Omental fat pad (tissue), 4 donors: ENCODE measurements at places on chromosomes 12 and 14.
A peak's percentile ranks its signal among the peaks of the same experiment; 100 is the strongest.

DNA sequence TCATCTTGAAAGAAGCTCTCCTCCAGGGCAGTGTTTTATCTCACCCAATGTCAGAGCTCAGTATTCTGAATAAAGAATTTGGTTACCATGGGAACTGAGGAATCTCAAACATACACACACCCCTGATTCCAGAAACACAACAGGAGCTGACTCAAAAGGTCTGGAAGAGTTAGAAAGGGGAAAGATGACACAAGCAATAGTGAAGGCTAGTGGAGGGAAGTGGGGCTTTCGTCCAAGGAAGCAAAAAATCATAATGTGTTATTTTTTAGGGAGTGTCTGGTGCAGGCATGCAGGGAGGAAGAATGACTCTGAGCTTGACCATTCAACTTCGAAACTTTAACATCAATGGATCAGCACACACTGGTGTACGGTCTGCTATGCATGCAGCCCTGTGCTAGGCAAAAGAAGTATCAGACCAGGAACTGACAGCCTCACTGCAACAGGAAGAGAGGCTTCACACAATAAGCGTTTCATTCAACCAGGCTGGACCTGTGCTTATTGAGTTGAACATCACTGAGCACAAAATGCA lies 20.3 kb downstream of the HEBP1 start:
- DNase-seq = no peak

DNA sequence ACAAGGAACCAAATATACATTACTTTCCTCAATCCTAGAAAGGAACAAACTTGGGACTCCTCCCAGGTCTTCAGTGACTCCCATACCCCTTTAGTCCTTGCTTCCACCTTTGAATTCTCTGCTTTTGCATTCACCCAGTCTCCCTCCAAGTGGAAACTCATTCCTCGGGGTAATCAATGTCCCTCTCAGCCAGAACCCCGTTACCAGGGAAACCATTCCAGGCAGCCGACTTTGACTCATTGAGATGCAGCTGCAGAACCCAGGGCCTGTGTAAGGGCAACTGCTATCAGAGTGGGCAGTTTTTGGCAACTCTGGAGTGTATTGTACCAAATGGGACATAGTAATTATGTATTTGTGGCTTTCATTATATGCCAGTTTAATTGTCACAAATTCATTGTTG lies 186.2 kb downstream of the NRXN3 start:
- DNase-seq = no peak

- DNase-seq = no peak
Observed at GRCh38 chr14:23348297-23348655, 4.4 kb downstream of the SLC22A17 start.

DNA sequence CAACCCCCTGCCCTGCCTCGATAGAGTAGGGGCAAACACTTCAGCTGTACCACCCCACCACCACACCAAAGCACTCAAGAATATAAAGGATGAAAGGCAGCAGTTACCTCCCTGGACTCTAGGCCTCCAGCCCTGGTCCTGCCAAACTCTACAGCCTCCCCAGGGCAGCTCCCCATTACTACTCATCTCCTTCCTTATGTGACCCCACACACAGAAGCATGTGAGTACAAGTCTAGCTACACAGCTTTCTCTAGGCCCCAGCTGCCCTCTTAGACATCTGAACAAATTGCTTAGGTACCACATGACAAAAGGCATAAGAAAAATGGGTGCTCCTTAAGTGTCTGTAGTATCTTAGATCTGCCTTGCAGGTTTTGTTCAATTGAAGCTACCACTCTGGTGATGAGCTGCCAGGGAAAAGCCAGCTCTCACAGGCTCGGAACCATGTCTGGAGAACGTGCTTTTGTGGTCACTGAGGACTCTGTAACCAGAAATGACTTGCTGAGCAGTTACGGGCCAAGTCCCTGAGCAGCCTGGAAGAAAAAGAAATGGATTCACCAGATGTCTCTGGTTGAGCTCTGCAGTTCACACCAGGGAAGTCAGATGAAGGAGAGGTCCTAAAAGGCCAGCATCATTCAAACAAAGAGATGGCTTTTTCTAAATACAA lies 32.8 kb downstream of the FMNL3 start:
- DNase-seq = no peak

- DNase-seq = no peak
Observed at GRCh38 chr14:31057701-31058364, 31.7 kb upstream of the STRN3 start.

DNA sequence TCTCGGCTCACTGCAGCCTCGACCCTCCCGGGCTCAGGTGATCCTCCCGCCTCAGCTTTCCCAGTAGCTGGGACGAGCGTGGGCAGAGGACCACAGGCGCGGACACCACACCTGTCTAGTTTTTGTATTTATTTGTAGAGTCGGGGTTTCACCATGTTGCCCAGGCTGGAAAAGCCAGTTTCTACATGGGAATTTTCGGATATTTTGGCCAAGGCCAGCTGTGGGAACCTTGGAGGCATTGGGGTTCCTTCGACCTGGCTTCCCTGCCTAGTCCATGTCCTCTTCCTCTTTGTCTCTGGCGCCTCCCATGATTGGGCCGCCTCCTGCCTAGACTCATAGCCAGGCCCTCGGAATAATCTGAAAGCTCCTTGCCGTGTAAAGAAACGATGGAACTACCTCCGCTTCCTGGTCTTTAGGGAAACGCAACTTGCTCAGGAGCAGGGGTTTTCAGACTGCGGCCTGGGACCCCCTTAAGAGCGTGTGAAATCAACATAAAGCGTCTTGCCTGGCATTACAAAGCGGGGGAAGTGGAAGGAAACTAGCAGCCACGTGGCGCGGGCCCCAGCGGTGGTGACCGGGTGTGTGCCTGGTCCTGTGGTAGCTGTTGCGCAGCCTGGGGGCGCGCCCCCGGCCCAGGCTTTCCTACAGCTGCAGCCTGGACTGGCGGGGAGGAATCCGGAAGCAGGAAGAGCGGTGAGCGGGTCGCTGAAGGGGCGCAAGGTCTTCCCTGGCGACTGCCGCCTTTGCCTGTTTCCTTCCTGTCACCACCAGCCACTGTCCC lies 1.4 kb upstream of the HSP90AA1 start:
- DNase-seq = no peak

DNA sequence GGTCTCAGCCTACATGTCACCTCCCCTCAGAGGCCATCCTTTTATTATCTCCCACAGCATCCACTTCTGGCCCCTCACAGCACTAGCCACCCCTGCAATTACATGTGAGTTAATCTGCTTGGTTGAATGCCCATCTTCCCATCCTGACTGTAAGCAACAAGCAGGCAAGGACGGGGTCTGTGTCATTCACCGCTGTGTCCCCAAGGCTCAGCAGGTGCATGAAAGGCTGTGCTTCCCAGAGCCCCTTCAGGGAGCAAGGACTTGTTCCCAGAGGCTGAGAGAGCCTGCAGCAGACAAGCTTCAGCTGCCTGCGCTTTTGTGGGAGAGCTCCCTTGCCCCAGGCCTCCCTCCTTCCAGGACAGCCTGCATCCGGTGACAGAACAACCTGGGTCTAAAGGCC lies 172.7 kb upstream of the GSC start:
- DNase-seq = no peak

GRCh38 chr14:72420749-72421474 lies 473.0 kb downstream of the DPF3 start:
- peak; percentile 82 for DNase-seq

- no peak for DNase-seq
Observed at GRCh38 chr12:92029902-92030586, 115.6 kb downstream of the BTG1 start.

DNA sequence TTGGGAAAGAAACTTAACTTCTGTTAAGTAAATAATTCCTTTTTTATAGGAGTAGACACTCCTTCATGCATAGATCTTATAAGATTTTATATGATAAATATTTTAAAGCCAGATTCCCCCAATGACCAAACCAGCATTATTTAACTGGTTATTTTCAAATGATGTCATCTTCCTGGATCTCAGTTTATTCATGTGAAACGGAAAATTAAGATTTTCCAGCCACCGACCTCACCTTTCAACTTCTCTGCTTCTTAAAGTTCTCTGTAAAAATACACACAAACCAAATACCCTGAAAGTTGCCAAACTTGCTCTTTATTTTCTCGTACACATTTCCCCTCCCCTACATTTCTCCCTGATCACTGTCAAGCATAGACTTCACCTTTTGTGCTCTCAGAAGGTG lies 364.2 kb downstream of the GALC start:
- no peak for DNase-seq

DNA sequence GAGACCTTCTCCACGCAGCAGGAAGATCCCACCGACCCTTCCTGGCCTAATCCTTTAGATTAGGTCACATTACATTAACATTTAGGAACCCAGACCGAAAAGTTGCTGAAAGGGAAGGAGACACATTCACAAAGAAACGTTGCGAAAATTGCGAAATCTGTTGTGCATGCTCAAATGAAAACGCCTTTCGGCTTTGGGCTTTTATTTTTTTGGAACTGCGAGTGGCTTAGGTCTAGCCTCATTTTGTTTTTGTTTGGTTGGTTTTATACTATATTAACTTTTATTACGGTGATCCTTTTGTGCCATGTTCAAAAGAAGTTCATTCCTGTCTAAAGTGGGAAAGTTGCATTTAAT lies 1.5 kb downstream of the MYF6 start:
- DNase-seq = no peak

- DNase-seq = no peak
Observed at GRCh38 chr12:3892631-3893030, 19.4 kb upstream of the PARP11 start.

GRCh38 chr12:124915239-124916236 lies 1.1 kb upstream of the UBC start:
- no peak for DNase-seq

- no peak for DNase-seq
Observed at GRCh38 chr14:28758885-28759652, 7.5 kb upstream of the FOXG1 start.

DNA sequence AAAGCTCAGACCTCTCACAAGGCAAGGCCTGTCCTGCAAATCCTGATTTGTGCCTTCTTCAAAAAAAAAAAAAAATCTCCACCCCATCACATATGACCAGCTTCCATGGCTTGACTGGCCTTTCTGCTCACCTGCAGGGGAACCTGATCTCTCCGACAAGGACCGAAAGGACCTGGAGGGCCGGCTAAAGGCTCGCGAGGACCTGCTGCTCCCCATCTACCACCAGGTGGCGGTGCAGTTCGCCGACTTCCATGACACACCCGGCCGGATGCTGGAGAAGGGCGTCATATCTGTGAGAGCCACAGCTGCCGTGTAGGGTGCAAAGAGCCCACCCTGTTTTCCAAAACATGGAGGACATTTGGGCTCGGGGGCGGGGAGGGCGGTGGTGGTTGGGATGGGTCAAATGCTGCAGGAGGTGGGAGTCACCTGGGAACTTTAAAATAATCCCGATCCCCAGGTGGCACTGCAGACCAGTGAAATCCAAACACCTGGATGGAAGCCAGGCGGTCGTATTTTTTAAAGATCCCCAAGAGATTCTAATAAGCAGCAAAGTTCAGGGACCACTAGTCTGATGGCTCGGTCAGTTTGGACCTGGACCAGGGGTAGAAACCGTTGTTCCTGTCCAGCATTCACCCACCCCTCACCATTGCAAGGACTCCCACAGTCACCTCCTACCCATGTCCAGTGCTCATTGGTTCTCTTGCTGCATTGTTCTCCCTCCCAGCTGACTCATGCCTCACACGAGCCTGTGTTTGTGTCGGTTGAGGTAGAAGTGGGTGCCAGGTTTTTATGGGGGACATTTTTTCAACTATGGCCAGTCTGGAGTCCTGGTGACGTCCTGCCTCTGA lies 44.8 kb downstream of the FOXN4 start:
- peak; percentile 42 for DNase-seq

DNA sequence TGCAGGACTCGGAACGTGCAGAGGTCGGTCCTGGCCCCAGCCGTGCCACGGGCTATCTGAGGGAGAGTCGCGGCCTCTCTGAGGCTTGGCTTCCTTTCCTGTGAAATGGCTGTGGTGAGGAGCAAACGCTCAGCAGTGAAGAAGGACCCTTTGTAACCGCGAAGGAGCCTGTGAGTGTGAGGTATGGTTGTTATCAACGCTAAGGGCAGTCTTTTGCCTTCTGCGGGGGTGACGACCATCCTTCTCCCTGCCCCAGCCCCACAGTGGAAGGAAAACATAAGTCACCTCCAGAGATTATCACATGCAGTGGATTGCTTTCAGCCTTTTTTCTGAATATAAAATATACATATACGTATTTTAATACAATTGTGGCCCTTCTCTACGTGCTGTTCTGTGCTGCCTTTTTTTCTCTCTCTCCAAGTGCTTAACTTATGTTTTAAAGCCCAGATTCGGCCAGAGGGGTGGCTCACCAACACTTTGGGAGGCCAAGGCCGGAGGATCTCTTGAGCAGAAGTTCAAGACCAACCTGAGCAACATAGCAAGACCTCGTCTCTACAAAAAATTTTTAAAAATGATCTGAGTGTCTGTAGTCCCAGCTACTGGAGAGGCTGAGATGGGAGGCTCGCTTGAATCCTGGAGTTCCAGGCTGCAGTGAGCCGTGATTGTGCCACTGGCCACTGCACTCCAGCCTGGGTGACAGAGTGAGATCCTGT lies 17.4 kb downstream of the TAMALIN start:
- no peak for DNase-seq

GRCh38 chr12:69932676-69933552 lies 107.9 kb downstream of the MYRFL start:
- DNase-seq = no peak

- DNase-seq = no peak
Observed at GRCh38 chr12:104048811-104049210, 1.2 kb downstream of the GLT8D2 start.

- DNase-seq = no peak
Observed at GRCh38 chr12:57237932-57238853, 8.7 kb downstream of the SHMT2 start.

GRCh38 chr14:58414845-58415244 lies 12.5 kb downstream of the TIMM9 start:
- DNase-seq = no peak

DNA sequence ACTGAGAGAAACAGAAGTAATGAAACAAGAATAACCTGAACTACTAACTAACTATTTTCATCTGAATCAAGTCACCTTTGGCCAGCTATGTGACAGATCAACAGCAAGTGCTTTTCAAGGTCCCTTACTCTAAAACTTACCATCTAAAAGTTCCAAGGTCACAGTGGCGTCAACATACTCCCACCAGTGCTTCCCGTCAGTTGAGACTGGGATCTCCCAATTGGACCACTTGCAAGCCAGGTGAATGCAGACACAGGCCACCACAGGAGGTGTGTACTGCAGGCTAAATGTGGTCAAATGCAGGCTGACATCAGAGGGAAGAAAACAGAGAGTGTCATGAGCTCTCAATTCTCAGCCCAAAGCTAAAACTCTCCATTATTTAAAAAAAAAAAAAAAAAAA lies 13.8 kb upstream of the KANSL2 start:
- no peak for DNase-seq

- no peak for DNase-seq
Observed at GRCh38 chr12:106331599-106331998, 25.9 kb upstream of the POLR3B start.

GRCh38 chr14:89466944-89467343 lies 49.9 kb upstream of the FOXN3 start:
- DNase-seq = no peak

GRCh38 chr14:72782817-72783216 lies 111.1 kb downstream of the DPF3 start:
- no peak for DNase-seq
